ENCODE measurements at places on chromosomes 5 and 9.

- no peak for DNase-seq
Observed at GRCh38 chr9:126697330-126697729, 83.6 kb downstream of the LMX1B start.

- no peak for DNase-seq
Observed at GRCh38 chr9:135281791-135282737, 194.6 kb downstream of the OLFM1 start.

- DNase-seq = peak; percentile 85
Observed at GRCh38 chr9:6055216-6055615, 39.8 kb upstream of the RANBP6 start.

DNA sequence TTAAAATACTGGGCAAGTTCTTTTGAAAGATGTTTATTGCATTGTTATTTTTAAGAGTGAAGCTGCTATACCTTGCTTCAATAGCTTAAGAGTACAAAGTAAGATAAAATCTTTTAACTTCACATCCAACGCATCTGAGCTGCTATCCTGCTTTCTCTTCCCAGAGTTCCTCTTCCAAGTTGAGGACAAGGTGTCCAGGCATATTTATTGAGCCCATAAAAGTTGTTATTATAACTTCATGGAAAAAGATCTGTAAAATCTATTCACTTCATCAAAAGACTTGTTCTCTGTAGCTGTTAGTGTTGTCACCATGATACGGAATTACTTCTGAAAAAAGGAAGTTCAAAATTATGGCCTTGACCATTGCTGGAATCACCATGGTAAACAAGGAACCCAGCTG, 306.2 kb upstream of the ELAVL2 start:
- no peak for DNase-seq

DNA sequence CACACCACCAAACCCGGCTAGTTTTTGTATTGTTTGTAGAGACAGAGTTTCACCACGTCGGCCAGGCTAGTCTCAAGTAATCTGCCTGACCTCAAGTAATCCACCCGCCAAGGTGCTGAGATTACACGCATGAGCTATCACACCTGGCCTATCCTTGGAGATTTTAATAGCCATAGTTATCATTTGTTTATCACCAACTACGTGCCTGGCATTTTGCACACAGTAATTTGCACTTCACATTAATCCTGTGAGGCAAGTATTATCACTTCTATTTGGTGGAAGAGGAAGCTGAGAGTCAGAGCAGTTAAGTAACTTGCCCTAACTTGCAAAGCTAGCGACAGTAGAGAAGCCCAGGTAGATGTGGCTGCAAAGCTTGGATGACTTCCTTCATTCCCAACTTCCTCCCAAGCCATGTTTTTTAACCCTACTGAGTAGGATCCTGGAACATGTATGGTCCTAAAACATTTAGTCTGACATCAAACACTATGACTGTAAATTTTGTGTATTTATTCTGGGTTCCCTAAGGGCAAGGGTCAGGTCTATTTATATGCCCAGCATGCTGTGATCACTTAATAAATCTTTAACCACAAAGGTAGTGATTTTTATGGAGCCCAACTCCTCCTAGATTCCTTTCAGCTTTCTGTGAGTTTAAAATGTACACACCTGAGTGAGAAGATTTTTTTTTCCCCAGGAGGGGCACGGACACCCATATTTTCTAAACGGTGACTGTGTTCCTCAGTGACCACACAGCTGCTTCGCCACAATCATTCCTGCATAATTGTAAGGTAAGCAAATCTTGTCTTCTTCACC, 100.2 kb upstream of the RAI14 start:
- DNase-seq = no peak

- DNase-seq = no peak
Observed at GRCh38 chr5:87002485-87002884, 265.2 kb upstream of the RASA1 start.

DNA sequence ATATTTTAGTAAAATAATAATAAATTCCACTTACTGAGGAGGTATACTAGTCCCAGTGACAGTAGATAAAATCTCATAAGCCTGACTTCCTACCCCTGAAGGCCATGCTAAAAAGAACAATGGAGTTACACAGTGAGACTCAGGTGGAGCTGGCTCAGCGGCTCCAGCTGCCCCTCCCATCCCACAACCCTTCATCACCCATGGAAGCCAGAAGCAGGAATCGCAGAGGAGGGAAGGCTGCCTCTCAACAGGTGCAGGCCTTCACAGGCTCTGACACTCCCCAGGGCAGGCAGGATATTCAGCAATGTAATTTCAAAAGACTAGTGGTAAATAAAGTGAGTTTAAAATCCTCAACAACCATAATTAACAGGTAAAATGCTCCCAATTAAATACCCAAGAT, 67.5 kb downstream of the FANCC start:
- no peak for DNase-seq

GRCh38 chr9:19188771-19189170, 41.7 kb upstream of the DENND4C start:
- no peak for DNase-seq

- DNase-seq = no peak
Observed at GRCh38 chr9:84804951-84805694, 135.6 kb downstream of the NTRK2 start.

DNA sequence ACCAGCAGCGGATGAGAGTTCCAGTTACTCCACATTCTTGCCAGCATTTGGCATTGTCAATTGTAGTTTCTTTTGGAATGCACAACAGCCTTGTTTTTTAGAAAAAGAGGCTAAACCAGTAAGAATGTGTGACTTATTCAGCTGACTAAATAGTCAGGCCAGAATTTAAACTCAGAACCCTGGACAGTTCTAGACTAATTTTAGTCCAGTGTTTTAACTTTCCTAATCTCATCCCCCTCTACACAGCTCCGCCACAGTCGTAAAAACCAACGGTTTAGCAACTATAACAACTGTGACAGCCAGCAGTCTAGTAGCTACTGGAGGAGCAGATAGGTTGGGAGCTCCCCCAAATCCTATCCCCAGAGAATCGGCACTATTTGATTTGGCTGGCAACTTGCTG, 103.7 kb downstream of the FOXD1 start:
- DNase-seq = no peak

- DNase-seq = no peak
Observed at GRCh38 chr5:136032564-136032963, 3.8 kb downstream of the TGFBI start.

- DNase-seq = no peak
Observed at GRCh38 chr5:87099291-87099839, 168.3 kb upstream of the RASA1 start.

DNA sequence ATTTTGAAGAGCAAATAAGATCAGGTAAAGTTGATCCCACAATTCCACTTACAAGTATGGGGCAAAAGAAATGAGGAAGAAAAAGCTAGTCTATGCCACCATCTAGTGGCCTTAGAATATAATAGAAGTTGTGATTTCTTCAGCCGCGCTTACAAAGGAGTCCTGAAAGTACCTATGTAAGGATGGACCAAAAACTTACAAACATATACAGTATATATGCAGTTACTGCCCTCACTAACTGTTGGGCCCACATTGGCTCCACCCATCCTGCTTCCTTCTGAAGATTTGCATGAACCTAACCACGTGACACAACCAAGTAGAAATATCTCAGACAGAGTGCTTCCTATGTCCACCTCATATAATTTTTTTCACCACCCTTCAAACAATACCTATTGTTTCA, 11.7 kb upstream of the OR13D1 start:
- peak; percentile 26 for DNase-seq

- no peak for DNase-seq
Observed at GRCh38 chr5:65334077-65334476, 147.6 kb downstream of the ADAMTS6 start.

GRCh38 chr9:37405764-37406380, 16.6 kb upstream of the GRHPR start:
- DNase-seq = no peak

- DNase-seq = no peak
Observed at GRCh38 chr5:133227897-133228296, 176.1 kb downstream of the HSPA4 start.

GRCh38 chr9:137445930-137446431, 4.8 kb upstream of the ENTPD8 start:
- no peak for DNase-seq

DNA sequence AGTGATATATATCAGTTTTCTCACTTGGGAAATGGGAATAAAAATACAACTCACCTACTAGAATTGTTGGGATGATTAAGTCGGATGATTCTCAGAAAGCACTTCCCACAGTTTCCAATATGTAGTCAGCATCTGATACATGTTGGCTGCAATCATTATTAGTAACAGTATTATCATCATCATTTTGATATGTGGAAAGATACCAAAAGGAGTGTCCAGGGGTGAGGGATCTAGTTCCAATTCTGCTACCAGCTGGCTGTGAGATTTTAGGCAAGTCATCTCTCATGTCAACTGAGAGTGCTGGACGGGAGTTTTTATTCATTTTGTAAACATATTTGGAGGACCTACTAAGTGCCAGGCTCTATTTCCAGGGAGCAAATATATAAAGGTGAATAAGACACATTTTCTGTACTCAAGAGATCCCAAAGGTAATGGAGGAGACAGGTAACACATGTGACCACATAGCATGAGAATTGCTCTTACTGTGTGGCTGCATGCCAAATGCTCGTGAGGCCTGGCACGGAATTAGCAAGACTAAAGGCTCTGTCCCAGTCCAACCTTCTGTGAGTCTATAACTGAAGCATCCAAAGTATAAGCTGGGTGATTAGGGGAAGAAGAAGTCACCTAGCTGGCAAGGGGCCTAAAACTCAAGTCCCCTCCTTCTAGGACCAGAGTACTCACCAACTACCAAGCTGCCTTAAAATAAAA, 83.0 kb downstream of the GRIA1 start:
- no peak for DNase-seq

GRCh38 chr5:175254155-175254554, 189.8 kb downstream of the DRD1 start:
- DNase-seq = no peak

- no peak for DNase-seq
Observed at GRCh38 chr9:111914749-111915424, 18.3 kb downstream of the UGCG start.

- DNase-seq = peak; percentile 55
Observed at GRCh38 chr5:172659909-172660628, 19.0 kb downstream of the NEURL1B start.

- DNase-seq = no peak
Observed at GRCh38 chr5:113212244-113212920, 222.4 kb downstream of the TSSK1B start.

GRCh38 chr9:72129271-72130156, 19.7 kb upstream of the GDA start:
- DNase-seq = no peak

DNA sequence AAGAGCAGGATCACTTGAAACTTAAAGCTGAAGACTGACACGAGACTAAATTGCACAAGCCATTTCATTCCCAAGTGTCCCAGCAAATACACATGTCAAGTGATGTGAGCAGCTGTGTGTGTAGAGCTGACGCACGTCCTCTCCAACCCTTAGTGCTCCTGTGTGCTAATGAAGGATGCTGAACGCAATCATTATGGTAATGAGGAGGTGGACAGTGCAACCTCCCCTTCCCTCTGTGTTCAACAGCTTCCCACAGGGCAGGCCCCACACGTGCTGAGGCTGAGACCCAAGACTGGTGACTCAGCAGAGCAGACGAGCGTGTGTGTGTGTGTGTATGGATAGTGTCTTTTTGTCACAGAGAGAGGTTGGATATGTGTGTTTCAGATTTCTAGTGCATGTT, 702.1 kb downstream of the SEMA5A start:
- DNase-seq = no peak

- DNase-seq = no peak
Observed at GRCh38 chr5:180160789-180161188, 48.2 kb downstream of the RASGEF1C start.

GRCh38 chr9:91720751-91721705, 229.0 kb downstream of the ROR2 start:
- DNase-seq = no peak

- no peak for DNase-seq
Observed at GRCh38 chr9:2117527-2117926, 102.4 kb downstream of the SMARCA2 start.

GRCh38 chr5:10355071-10355889, 1.8 kb downstream of the MARCHF6 start:
- DNase-seq = no peak

DNA sequence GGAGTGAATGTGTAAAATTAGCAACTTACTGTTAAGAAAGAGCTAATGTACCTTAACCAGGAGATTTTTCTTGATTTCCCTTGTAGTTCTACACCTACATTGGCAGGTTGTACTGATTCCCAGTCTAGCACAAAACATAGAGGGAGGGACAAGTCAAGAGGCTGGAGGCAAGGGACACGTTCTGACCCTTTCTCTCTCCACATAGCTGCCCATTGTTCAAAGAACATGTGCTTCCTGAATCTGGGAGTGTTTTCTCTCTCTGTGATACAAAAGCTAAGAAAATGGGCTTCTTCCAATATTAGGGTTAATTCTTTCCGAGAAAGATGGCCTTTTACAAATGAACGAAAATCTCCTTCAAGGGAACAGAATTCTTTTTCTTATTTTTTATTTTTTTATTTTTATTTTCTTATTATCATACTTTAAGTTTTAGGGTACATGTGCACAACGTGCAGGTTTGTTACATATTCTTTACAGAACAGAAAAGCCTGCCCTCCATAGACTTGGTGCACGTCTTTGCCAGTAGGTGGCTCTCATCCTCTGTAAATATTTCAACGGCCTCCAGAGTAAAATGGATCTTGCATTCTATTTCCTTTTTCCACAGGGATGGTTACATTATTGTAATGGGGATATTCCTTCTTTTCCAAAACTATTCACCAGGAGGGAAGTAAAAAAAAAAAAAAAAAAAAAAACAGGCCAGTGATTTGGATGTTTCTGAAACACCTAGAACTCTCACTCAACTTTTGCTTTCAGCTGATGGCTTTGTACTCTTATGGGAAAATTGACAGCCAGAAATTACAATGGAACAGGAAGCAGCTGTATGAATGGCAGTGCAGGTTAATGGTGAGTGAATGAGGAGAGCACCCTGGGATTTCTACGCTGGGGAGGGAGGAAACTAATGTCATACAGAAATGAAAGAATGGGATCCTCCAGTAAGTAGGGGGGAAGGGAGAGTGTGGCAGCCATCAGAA, 13.1 kb upstream of the IFNA5 start:
- DNase-seq = no peak

DNA sequence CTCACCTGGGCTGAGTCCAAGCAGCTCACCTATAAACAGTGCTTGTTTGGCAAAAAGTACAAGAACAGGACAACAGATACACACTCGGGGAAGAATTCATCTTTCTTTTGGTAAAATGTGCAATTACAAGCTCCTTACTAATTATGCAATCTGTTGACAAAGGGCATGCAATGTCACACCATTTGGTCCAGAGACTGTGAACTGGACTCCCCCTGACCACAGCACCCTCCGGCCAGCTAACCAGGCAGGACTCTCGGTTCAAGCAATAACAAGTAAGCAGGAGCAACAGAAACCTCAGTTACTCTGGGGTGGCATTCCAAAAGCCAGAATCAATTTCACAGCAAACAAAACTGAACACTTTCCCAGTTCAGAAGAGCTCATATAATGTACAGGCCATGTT, 113.8 kb downstream of the GNAQ start:
- no peak for DNase-seq

DNA sequence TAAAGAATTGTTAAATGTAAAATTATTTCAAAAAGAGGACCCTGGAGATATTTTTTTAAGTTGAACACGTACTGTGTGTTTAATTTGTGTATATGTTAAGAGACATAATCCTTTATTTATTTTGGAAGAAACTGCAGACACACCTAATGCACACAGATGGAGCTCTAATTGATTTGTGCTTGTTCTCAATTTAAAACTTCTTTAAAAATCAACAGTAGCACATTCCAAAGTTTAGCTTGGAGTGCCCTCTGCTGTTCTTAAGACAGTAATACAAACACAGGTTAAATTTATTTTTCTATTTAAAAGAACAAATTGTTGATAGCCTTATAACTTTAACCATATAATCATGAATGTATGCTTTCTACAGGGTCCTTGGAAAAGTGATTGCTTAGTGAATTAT, 277.6 kb upstream of the ADAMTS16 start:
- peak; percentile 9 for DNase-seq
